ENCODE measurements at places on chromosomes 1 and 21.

- DNase-seq, result peak; percentile 38
Measured at GRCh38 chr21:45152265-45152746, 77.9 kb downstream of the ADARB1 start.

GRCh38 chr1:153566414-153567371 lies 1.0 kb upstream of the S100A2 start:
- DNase-seq, result peak; percentile 75

DNA sequence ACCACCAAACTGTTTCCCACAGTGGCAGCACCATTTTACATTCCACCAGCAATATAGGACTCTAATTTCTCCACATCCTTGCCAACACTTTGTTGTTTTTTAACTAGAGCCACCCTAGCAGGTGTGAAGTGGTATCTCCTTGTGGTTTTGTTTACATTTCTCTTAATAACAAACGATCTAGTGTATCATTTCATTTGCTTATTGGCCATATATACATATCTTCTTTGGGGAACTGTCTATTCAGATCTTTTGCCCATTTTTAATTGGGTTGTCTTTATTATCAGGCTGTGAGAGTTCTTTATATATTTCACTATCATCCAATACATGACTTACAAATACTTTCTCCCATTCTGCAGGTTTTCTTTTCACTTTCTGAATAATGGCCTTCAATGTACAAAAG lies 18.0 kb downstream of the TRIM33 start:
- no peak for DNase-seq

DNA sequence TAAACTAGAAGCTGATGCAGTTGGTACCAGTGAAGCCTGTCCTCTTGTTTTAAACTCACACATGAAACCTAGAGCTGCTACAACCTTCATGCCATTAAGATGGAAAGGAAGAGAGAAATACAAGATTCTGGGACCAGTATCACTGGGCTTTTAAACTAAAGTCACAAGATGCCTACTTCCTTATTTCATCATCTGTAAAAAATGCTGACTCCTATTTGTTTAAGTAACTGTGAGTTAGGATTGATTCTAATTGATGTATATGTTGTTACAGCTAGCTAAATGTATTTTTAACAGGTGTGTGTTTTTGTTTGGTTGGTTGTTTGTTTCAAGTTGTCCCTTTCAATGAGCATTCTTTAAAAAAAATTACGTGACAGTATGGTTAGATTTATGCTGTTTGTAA lies 833.3 kb upstream of the PRMT6 start:
- no peak for DNase-seq

- DNase-seq, result no peak
Measured at GRCh38 chr1:168199056-168199455, 20.3 kb downstream of the TIPRL start.

- no peak for DNase-seq
Measured at GRCh38 chr21:39061766-39062165, 121.5 kb downstream of the PSMG1 start.

DNA sequence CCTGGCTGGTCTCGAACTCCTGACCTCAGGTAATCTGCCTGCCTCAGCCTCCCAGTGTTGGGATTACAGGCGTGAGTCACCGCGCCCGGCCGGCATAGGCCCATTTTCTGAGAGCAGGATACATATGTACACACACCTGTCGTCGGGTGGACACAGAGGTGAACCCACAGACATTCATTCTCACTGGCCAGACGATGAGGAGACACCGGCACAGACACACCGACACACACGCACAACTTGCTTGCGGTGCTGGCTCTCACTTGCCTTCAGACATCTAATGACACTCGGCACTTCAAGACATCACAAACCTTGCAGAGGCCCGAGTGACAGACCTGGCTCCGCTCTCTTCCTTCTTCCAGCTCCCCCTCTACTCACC lies 579 bp downstream of the PTCH2 start:
- no peak for DNase-seq

Measured in stimulated activated CD8-positive, alpha-beta memory T cell treated with anti-CD3 and anti-CD28 coated beads, Interleukin-7, amount 100 ng/mL, for 1 hour (primary cell).